ENCODE measurements at places on chromosomes 11 and 22. TPM values are rescaled to one million over a fixed set of nuclear protein-coding genes. Genes with fewer than 3 reads are reported as not detected.

GRCh38 chr22:26702906-26703830 lies 45.8 kb downstream of the MIAT start:
- no peak for DNase-seq

Gene KCNQ1OT1
- 0.20 TPM for total RNA-seq

- DNase-seq = no peak
Observed at GRCh38 chr11:116459185-116460045, 313.4 kb downstream of the BUD13 start.

DNA sequence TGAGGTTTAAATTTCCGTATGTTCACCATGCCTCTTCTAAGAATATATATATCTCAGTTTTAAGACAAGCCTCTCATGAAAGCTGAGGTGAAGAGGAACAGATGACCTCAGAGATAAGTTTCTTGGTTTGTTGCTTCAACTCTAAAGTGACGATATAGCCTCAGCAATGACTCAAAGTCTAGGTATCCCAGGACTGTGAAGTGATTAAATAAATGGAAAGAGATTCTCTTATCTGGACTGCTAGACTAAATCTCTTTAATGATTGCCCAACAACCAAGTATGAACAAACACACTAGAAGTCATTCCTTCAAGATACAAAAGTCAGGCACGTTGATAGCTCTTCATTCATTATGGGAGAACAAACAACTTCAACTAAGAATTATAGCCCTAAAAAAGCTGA lies 15.3 kb downstream of the CADM1 start:
- DNase-seq = no peak

- no peak for DNase-seq
Observed at GRCh38 chr11:118056806-118057205, 20.1 kb upstream of the TMPRSS4 start.

DNA sequence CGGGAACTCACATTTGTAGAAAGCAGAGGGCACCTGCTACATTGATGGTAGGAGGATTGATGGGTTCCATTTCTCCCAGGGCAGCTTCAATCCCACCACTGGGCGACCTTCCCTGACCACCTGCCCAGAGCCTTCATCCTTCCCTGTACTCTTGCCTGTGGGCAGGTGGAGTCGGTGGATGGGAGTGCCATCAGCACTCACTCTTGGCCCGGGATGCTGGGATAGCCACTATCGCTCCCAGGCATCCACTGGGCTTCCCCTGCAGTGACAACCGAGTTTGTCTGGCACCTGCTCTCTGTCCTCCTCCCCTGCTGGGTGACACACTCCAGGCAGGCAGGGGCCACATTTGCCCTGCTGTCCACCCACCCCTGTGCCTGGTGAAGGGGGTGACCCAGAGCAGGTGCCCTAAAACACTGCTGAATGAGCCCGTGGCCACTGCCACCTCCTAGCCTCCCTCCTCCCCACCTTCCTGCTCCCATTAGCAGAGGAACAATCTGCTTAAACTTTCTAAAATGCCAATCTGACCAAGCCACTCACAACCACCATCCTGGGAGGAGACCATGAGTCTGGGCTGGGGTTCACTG lies 604.7 kb downstream of the TBC1D22A start:
- DNase-seq = no peak

DNA sequence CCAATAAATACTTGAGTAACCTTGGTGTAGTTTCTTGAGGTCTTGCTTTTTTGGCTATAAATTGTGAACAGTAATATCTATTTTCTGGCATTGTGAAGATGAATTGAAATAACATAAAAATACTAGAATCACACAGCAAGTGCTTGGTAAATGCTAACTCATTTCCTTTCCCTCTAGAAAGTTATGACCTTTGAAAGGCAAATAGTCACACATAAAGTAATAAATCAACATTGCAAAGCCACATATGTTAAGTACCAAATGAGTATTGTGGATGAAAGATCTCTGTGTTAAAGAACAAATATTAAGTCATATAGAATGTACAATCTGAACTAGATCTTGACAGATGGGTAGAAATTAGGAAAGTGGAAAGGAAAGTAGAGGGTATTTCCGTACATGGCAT lies 559.6 kb upstream of the CCDC90B start:
- DNase-seq = no peak

Gene MMP13
- not detected for total RNA-seq

GRCh38 chr11:95483339-95483738 lies 252.3 kb upstream of the SESN3 start:
- DNase-seq = no peak

Gene APOL1
- total RNA-seq = 53.1 TPM

- no peak for DNase-seq
Observed at GRCh38 chr11:12857572-12857971, 151.5 kb upstream of the RASSF10 start.

Gene IL10RA
- total RNA-seq = 36.6 TPM

Gene CSKMT
- 73.1 TPM for total RNA-seq

Gene TSSK2
- not detected for total RNA-seq

DNA sequence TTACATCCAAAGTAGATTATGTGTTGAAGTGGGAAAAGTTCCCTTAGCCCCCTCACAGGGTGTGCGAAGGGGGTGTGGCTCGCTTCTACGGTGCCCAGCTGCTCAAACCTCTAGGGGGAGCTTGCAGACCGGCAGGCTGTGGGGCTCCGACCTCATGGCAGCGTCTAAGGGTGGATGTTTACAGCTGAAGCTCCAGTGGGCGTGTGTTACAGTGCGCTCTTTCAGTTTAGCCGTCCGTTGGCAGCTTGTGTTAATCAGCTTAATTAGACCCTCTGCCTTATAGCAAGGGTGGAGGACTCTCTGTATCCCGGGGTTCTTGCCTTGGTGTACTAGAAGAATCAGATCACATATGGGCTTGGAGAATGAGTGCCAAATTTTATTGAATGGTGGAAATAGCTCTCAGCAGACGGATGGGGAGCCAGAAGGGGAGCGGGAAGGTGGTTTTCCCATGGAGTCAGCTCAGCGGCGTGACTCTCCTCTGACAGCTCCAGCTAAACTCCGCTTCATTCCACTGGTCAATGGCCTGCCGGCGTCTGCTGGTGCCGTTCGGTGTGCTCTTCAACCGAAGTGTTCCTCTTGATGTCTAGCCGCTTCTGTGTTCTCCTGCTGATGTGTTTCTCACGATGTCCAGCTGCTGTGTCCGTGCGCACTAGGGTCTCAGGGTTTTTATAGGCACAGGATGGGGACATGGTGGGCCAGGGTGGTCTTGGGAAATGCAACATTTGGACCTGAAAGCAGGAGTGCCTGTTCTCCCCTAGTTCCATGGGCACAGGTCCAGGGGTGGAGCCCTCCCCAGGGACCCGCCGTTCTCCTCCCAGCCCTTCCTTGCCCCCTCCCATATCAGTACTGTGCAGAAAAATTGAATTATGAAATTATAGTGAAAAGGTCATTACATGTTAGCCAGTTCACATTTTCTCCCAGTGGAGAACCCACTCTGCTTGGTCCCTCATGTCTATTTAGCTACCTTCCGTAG lies 28.6 kb upstream of the OR10G7 start:
- DNase-seq = peak; percentile 10

DNA sequence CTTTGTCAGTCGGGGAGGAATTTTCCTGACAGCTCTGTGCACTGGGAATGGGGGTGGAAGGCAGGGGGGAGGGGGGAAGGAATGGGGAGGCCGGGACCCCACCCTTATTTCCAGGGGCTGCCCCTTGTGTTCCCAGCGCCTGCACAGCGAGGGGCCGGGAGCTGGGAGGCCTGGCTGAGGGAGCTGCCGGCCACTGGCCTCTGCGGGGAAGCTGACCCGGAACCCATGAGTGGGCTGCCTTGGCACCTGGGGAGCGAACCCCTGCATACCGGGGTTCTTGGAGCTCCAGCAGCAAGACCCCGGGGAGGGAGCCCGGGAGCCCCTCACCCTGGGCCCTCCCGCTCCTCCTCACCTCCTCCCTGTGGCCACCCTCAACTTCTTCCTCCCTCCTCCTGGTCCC lies 3.5 kb downstream of the H19 start:
- no peak for DNase-seq

DNA sequence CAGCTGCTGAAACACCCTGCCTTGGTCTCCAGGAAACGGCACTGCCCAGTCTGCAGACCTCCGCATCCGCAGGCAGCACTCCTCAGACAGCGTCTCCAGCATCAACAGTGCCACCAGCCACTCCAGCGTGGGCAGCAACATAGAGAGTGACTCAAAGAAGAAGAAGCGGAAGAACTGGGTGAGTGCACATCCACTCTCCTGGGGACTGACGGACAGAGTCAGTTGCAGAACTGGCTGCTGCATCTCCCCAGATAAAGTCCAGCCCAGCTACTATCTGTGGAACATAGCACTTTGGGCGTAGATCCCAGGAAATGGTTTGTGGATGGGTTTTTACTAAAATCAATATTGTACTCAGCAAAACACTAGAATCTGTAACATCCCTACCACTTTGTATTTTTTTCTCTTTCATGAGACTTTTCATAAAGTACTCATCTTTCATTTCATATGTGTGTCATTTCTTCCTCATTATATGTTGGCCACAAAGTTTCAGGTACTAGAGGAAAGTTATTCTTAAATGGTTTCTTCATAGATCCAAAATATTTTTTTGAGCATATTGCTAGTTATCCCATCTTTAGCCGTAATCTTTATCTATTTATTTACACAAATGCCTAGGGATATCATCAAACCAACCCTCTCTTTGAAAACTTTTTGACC lies 80.1 kb downstream of the DBX1 start:
- DNase-seq = no peak

- DNase-seq = no peak
Observed at GRCh38 chr22:38694049-38694448, 6.7 kb downstream of the JOSD1 start.

Gene MFNG
- 184 TPM for total RNA-seq

GRCh38 chr11:79046366-79046765 lies 394.5 kb downstream of the TENM4 start:
- no peak for DNase-seq

Gene CST6
- 1.0 TPM for total RNA-seq

GRCh38 chr11:86335131-86335767 lies 33.2 kb downstream of the HIKESHI start:
- no peak for DNase-seq

- no peak for DNase-seq
Observed at GRCh38 chr22:43825651-43826050, 13.5 kb upstream of the EFCAB6 start.

DNA sequence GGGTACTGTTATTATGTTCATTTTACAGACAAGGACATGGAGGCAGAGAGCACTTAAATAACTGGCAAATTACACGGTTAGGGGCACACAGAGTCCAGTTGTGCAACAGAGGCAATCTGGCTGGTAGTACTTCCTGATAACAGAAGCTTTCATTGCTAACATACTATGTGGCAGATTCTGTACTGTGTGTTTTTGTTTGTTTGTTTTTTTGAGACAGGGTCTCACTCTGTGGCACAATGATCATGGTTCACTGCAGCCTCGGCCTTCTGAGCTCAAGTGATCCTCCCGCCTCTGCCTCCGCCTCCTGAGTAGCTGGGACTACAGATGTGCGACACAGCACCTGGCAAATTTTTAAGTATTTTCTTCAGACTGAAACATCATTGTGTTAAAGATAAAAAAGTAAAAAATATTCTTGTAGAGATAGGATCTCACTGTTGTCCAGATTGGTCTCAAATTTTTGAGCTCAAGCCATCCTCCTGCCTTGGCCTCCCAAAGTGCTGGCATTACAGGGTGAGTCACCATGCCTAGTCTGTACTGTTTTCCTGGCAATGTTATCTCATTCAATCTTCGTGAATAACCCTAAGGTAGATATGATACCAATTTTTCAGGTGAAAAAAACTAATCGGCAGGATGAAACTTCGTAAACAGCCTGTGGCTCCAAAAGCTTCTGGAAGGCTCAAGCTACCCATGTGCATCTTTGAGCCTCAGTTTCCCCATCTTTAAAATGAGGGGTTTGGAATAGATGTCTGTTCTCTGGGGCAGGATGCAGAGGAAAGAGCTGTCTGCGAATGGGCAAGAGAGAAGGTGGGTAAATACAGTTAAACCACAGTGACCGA lies 921 bp upstream of the NUCB2 start:
- DNase-seq = no peak
